ENCODE measurements at places on chromosomes 12 and 14. TPM values are rescaled to one million over a fixed set of nuclear protein-coding genes. Genes with fewer than 3 reads are reported as not detected.

Gene CHGA
- total RNA-seq, result not detected

- DNase-seq, result no peak
These were observed 379.8 kb downstream of the NAV3 start for GRCh38 chr12:78210506-78210860.

- DNase-seq, result no peak
These were observed 30.2 kb downstream of the CLMN start for GRCh38 chr14:95289323-95290010.

Gene GTF2A1
- total RNA-seq, result 18.9 TPM

- DNase-seq, result no peak
These were observed 22.7 kb downstream of the AEBP2 start for GRCh38 chr12:19461999-19462398.

DNA sequence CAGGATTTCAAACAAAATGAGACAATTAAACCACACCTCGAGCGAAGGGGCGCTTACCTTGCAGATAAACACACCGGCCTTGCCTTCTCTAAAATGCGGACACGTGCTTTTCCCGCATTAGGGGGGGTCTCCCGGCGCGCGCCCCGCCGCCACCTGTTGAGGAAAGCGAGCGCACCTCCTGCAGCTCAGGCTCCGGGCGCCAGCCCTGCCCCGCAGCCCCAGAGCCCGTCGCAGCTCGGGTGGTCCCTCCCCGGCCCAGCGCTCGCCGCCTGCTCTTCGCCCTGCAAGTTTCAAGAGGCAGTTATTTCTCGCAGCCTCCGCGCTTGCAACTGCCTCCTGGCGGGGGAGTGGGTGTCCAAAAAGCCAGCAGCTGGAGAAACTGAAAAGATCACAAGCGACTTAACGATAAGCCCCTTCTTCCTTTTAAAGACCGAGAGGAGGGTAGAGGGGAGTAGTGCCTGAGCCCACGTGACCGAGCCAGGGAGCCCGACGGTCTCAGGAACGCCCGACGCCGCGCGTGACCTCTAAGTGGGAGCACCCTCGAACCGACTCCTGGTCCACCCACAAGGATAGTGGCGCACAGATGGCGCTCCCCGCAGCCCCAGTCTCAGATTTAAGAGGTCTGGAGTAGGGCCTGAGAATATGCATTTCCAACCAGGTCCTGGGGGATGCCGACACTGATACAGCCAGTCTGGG is at the start of gene ESR2:
ESR2 (minus strand) TSS at position 396 of the 696 bp plus-strand sequence. CDS start 11,386 bp downstream, outside the sequence.
- peak; percentile 40 for DNase-seq

GRCh38 chr14:59155886-59156285 is 32.6 kb upstream of the DAAM1 start:
- DNase-seq, result no peak

DNA sequence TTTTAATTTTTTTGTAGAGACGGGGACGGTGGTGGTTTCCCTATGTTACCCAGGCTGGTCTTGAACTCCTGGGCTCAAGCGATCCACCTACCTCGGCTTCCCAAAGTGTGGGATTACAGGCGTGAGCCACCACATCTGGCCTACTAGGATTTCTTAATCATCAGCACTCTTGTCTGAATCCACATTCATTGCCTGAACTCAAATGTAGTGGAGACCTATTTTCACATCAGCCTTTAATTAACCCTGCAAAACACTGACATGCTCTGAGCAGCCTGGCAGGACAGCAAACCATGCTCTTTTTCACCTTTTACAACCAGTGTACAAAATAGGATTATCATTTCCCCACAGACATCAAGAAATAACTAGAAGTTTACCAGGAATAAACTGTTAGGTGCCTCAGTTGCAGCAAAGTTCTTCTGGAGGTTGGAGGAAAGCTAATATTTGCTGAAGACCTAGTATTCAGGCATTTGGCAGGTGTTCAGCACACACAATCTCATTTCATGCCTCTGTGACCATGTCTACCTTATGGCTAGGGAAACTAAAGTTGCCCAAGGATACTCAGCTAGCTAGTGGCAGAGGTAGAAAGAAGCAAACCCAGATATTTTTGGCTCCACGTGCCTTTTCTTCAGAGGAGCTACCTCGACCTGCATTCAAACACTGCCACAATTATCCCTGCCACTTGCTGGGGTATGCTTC is 37.7 kb downstream of the CFL2 start:
- no peak for DNase-seq

DNA sequence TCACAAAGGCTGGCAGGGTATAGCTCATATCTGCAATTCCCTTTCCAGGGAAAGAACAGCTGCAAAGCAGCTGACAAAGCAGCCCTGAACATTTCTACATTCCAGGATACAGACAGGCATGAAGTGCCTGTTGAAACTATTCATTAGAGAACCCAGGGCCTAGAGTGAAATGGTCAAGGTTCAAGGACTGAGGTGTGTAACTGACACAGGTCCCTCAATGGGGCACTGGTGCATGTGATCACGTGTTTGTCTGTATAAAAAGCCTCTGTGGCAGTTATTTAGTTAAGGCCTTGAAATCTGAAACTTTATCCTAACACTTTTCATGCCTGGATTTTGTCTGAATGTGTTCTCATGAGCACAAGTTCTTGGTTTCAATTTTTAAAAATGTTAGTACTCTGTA is 47.1 kb downstream of the GIT2 start:
- no peak for DNase-seq

- no peak for DNase-seq
These were observed 22.9 kb upstream of the CATSPERB start for GRCh38 chr14:91754819-91755218.

DNA sequence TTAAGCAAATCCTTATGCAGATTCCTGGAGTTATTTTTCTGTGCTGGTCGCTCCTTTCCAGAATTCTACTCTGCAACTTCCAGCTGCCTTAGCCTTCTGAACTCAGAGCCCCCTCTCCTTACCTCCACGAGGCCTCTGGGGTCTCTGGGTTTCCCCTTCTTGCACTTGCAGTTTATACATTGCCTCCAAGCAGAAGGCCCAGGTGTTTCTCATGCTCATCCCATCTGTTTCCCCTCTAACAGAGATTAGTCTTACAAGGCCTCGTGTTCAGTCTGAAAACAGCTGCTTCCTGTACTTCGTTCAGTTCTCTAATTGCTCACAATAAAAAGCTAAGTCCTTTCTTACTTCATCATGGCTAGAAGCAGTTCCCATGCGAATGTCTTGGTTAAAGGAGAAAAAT is 134.4 kb upstream of the FGD4 start:
- DNase-seq, result no peak

DNA sequence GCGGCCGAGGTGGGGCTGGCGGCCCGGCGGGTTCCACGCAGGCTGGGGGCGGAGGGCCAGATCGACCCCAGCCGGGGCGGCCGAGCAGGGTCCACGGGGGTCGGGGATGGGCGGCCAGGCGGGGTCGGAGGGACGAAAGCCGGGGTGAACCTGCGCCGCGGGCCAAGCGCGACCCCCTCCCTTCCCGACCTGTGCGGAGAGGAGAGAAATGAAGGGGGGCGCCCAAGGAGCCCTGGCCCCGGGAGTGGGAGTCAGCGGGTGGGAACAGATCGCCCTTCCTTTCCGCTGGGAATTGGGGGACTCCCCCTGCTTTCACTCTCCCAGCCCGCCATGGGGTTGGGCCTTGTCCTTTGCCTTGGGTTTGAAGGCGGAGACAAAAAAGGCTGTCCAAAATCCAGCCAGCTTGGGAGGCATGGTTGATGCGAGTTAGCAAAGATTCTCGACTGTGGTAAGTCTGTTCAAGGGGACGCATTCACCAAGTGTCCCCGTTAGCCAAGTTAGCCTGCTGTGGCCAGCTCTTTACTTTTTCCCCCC is 559 bp upstream of the CKAP4 start:
- peak; percentile 75 for DNase-seq

GRCh38 chr12:73221836-73222235 is 949.7 kb downstream of the TRHDE start:
- no peak for DNase-seq

Gene RNFT2
- total RNA-seq, result 0.45 TPM

DNA sequence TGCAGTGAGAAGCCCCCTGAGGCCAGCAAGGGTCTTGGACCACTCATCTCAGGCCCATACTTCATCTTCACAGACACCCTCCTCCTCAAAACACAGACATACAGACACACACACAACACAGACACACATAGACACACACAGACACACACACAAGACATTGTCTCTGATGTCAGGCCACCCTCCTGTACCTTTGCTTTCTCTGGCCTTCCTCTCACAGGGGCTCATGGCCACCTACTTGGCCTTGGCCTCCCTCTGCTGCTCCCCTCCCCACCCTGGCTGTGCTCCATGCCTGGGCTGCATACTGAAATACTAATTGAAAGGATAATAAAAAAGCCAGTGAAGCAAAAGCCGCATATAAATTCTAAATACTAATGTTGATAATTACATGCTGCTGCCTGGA is 1.6 kb upstream of the SYNDIG1L start:
- no peak for DNase-seq

All from left ventricle myocardium superior (tissue), 1 donor.